ENCODE measurements at places on chromosomes 3 and 15.

GRCh38 chr3:165788531-165788930, 48.7 kb downstream of the BCHE start:
- DNase-seq: no peak

GRCh38 chr3:39177708-39178332, 14.6 kb downstream of the XIRP1 start:
- DNase-seq: peak; percentile 97

DNA sequence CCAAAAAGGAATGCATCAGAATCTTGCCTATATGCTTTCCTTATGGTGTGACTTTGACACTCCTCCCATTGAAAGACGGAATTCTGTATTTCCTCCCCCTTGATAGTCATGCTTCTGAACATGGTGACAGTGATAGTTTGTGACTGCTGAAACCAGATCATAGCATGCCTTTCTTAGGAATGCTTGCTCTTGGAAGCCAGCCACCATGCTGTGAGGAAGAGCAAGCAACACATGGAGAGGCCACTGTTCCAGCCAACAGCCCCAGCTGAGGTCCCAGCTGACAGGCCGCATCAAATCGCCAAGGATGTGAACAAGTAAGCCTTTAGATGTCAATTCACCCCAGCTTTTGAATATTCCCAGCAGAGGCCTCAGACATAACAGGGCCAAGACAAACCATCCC, 100.1 kb downstream of the IGF2BP2 start:
- peak; percentile 45 for DNase-seq

DNA sequence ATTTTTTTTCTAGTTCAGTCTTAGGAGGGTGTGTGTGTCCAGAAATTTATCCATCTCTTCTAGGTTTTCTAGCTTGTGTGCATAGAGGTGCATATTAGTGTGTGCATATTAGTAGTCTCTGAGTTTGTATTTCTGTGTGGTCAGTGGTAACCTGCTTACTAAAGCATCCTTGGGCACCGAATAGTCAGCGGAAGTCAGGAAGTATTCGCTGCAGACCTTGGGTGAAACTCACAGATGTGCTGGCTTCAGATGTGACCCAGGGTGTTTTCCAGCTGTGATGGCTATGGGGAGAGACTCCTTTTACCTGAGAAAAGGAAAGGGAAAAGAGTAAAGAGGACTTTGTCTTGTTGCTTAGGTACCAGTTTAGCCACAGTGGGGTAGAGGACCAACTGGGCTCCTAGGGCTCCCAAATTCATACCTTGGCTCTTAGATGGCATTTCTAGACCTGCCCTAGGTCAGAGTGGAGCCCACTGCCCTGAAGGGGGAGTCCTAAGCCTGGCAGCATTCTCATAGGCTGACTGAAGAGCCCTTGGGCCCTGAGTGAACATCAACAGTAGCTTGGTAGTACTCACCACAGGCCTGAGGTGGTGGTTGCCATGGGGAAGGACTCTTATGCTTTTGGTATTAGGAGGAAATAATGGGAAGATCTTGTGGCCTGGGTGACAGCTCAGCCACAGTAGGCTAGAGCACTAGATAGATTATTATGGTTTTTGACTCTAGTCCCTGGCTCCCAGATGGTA, 286.0 kb upstream of the ZPLD1 start:
- no peak for DNase-seq

- DNase-seq: peak; percentile 38
Measured at GRCh38 chr3:194475978-194476377, 10.8 kb downstream of the ATP13A3 start.
